ENCODE measurements at places on chromosomes 2 and 18.

GRCh38 chr2:231176066-231176465 lies 22.4 kb upstream of the ARMC9 start:
- no peak for DNase-seq

GRCh38 chr2:81483254-81483653 lies 1178.7 kb upstream of the LRRTM1 start:
- DNase-seq, result no peak

GRCh38 chr2:42068571-42069178 lies 20.9 kb downstream of the PKDCC start:
- DNase-seq, result no peak

GRCh38 chr2:21047141-21048009 lies 3.5 kb upstream of the APOB start:
- no peak for DNase-seq

GRCh38 chr2:237260039-237260620 lies 153.8 kb downstream of the COL6A3 start:
- no peak for DNase-seq

GRCh38 chr2:88345842-88346241 lies 106.7 kb downstream of the FOXI3 start:
- no peak for DNase-seq

DNA sequence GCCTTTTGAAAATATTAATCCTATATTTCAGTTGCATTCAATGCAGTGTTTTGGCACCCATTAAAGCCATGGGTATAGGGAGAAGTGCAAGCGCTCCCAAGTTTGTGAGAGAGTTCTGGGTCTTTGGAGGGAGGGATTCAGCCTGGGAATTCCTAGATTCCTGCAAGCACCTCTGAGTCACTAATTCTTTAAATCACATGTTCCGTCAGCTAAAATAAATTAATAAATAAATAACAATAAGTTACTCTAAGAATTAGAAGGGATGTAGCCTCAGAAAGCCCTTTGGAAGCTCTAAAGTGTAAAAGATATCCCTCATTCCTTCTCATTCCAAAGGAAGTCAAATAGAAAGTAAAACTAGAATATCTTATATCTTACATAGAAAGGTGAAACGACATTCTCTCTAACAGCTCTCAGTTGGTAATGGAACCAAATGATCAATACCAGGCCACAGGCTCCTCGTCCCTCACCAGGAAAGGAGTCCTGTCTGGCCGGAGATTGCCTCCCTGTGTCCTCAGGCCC lies 222.4 kb upstream of the RBBP8 start:
- DNase-seq, result no peak

DNA sequence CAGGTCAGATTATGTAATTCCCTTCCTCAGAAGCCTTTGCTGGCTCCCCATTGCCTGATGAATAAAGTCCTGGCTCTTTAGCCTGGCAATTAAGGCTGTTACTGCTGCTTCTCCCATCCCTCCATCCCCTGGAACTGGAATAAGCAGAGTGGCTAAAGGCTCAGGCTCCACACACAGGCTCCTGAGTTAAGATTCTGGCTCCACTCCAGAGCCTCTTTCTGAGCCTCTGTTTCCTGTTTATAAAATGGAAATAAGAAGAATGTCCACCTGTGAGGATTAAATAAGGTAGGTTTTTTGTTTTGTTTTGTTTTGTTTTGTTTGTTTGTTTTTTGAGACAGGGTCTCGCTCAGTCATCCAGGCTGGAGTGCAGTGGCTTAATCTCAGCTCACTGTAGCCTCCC lies 50.0 kb downstream of the ZFP36L2 start:
- no peak for DNase-seq

DNA sequence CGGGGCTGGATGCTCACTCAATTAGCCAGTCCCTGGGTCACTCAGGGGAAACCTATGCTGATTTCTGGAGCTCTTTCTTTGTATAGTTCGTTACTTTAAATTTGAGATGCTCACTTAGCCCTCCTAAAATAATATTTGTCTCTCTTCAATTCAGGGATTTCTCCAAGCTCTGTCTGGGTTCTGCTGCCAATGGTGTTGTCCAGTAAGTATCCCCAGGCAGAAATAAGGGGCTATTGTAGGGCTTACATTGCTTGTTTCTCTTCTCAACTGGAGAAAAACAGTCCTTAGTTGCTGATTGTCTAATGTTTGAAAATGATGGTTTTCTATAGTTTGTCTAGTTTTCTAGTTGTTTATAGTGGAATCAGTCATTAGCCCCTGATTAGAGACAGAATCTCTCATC lies 5.0 kb downstream of the RAB6C start:
- no peak for DNase-seq

DNA sequence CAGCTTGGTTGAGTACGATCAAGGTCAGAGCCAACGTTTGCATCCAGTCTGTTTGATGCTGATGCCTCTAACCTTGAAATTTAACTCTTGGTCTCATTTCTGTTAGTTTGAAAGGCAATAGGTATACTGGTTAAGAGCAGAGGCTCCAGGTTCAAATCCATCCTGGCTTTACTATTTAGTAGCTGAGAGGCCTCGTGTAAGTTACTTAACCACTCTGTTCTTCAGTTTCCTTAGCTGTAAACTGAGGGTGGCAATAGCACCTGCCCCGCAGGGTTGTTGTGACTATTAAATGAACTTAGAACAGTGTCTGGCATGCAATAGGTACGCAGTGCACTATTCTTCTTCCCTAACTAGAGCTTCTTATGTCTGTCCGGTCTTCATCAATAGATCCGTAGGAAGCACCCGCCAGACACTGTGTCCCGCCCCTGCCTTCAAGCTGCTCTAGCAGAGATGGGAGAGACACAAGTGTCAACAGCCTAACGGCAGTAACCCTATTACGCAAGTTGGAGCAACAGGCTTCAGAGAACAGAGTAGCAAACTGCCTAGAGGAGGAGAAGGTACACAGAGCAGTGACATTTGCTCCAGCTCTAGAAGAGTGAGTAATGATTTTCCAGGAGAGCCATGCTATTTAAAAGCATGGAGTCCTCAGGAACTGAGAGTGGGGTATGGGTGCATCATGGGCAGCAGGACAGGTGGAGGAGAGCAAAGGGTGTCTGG lies 62.7 kb upstream of the ST3GAL5 start:
- DNase-seq, result no peak

DNA sequence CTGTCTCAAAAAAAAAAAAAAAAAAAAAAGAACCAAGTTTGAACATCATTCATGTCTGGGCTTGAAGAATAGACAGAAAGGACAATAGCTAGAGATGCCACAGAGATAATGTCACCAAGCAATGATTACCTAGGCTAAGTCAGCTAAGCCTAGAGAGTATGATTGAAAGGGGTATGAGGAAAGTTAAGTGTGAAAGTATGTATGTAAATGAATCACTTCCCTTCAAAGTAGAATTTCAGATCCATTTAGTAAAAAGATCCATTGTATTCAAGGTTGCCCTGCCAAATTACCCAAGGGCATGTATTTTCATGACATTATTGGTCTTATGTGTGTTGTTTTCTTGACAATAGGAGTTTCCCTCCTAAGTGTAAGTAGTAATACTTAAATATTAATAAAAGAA lies 34.1 kb upstream of the SLC39A10 start:
- DNase-seq, result no peak

DNA sequence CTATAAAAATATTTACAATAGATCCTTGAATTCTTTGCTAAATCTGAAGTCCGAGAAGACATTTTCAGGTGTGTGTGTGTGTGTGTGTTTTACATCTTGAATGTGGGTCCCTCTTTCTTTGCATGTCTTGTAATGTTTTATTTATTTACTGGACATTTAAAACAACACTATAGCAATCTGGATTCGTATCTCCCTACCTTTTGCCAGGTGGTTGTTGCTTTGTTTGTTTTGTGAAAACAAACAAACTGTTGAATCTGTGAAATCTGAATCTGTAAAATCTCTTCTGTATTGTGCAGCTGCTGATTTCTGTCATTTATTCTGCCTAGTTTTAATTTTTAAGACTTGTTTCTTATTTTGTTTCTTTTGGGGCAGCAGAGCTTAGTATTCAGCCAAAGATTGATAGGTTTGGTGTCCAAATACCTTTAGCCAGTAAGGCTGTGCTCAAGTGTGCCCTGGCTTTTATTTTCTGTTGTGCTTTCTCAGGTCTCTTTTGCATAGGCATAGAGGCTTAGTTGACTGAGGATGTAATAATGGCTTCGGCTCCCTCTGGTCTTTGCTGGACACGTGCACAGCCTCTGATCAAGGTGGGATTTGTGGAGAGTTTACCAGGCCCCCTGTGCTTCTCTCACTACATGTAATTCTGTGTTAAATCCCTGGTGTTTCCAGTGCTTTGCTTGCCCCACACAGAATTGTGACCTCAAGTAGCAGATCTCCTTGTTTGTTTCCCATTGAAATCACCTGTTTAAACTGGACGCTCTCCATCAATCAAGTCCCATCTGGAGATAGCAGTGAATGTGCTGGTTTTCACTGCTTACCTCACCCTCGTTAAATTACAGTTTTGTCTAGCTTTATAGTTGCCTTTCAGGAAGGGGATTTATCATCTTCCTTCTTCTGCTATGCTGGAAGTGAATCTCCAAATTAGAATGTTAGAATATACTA lies 71.1 kb downstream of the BIRC6 start:
- DNase-seq, result no peak

GRCh38 chr2:101132202-101132601 lies 19.0 kb downstream of the TBC1D8 start:
- DNase-seq, result no peak

DNA sequence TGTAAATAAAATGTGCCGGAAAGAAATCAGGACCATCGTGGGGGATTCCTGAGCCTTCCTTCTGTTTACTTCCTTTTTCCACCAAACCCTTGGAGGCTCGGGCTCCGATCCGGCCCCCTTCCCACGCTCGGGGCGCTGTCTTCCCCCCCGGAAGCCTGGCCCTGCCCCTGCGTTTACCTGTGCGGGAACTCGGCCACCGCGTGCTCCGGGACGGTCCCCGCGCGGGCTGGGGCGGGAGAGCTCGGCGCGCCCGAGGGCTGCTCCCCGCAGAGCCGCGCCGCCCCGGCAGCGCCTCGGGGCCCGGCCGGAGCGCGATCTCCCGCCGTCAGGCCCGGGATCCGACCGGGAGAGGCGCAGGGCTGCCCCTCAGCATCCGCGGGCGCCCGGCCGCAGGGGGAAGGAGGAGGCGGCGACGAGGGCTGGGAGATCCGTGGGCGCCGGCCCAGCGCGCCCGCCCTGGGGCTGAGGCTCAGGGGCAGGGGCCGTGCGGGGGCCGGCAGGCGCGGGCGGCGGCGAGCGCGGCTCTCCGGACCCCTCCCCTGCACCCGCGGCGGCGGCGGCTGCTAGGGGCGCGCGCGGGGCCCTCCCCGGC lies 435 bp downstream of the ADCY3 start:
- DNase-seq, result no peak

DNA sequence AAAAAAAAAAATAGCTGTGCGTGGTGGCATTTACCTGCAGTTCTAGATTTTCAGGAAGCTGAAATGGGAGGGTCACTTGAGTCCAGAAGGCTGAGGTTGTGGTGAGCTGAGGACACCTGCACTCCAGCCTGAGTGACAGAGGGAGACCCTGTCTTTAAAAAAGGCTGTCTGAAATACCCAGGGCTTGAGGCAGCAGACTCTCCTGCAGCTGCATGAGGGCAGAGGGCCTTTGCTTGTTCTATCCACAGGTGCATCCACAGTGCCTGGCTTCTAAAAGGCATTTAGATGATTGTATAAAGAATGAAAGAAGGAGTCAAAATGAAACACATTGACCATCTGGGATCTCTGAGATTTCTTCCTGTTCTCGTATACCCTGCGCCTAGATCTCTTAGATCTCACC lies 152.9 kb downstream of the MGAT5 start:
- DNase-seq, result no peak

GRCh38 chr2:9315280-9315847 lies 108.0 kb downstream of the ITGB1BP1 start:
- DNase-seq, result no peak

DNA sequence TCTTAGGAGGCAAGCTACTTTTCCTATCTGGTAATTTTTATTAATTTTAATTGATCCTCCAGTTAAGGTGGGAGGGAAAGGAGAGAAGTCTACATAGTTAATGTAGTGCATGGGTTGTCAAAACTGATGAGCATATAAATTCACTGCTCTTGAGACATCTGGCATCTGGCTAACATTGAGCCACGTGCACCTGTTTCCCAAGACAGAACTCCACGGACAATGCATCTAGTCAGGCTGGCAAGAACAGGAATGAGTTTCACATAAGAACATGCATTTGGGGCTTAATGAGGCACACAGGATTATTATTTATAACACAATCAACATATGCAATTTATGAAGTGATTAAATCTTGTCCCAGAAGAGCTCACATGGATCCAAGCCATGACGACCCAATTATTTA lies 16.2 kb upstream of the RAB1A start:
- DNase-seq, result no peak

DNA sequence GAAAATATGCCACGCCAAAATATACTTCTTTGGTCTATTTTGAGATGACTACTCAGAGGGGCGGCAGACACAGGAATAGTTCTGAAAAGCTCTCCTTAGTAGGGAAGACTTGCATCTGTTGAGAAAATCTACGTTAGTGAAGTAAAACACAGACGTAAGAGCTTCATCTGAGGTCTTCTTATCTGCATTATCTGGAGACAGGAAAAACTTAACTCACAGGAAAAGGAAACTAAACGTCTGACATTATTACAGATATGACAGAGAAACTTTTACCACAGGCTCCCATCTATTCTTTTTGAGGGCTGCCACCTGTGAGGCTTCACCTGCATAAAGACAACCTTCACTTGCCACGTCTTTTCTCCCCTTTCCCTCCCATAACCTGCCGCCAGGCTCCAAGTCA lies 1295.7 kb downstream of the LRP1B start:
- no peak for DNase-seq

DNA sequence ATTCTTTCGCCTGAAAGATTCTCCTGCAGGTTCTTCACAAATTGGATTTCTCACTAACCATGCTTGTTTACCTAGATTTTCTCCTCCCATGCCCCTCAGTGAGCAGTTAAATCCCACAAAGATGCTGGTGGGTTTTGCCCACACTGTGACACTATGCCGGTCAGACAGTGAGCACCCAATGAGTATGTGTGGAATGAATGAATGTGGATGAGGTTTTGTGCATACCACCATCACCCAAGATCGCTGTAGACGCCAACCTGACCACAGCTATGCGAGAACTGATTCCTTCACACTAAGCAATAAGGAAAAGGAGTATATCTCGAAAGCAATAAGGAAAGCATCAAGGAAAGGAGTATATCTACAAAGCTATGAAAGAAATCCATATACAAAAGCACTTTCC lies 116.7 kb downstream of the PID1 start:
- DNase-seq, result no peak

- DNase-seq, result no peak
Measured at GRCh38 chr2:106338043-106338442, 130.2 kb downstream of the RGPD3 start.

GRCh38 chr2:36451512-36451911 lies 95.9 kb downstream of the CRIM1 start:
- DNase-seq, result no peak

GRCh38 chr2:107412981-107413380 lies 413.7 kb upstream of the RGPD4 start:
- DNase-seq, result no peak

GRCh38 chr2:7973801-7974480 lies 707.9 kb upstream of the ID2 start:
- no peak for DNase-seq

DNA sequence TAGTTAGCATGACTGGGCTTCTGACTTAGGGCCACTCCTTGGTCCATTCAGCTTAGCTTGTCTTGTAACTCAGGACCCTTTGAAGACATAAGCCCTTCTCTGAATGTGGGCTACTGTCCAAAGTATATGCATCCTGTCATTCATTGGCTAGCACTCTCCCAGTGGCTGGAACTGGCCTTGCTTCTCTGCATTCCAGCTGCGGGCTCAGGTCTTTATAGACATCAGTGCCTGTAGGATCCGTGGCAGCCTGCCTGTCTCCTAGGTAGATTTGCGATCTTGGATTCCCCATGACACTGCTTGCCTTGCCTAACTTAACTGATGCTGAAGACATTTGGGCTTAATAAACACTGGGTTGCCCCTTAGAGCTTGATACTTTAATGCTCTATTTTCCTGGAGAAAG lies 170.1 kb downstream of the DCC start:
- DNase-seq, result no peak
